ENCODE measurements at places on chromosomes 7 and 10. TPM values are rescaled to one million over a fixed set of nuclear protein-coding genes. Genes with fewer than 3 reads are reported as not detected.

- DNase-seq: no peak
Observed at GRCh38 chr10:93110472-93111146, 36.9 kb downstream of the CYP26A1 start.

DNA sequence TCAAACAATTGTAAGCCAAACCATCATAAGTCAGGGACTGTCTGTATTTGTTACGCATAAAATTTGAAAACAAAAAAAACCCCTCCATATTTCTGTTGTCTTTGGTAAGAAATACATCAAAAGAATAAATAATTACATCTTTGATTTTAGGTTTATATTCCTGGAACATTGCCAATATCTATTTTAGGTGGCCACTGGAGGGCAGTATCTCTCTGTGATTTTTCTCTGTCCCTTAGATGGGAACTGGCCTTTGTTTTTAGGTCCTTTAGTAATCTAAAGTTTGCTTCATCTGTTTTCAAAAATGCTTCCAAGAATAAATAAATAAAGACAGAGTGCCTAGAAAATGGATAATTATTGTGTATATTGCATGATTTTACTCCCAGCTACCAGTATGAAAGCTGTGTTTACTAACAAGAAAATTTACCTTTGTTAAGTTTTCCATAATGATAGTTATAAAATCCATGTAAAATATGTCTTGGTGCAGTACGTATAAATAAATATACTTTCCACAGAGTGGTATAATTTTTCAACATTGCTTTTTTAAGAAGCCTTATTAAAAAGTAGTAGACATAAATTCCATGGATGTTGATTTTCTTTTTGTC, 64.2 kb downstream of the PHYHIPL start:
- peak; percentile 18 for DNase-seq

- peak; percentile 59 for DNase-seq
Observed at GRCh38 chr7:66352071-66352470, 146.9 kb downstream of the TPST1 start.

DNA sequence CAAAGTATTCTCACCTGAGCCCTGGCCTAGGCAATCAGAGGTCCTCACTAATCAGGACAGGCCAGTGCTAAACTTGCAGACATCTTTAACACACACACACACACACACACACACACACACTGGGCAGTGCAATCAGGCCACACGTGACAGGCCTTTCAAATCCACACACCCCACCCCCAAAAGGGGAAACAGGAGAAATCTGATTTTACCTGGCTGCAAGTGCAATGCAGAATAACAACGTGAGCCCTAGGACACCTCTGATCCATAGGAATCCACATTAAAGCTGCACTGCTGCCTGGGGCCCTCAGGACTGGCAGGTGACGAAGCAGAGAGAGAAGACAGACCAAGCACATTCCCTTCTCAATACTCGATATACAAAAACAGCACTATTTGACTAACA, 218.9 kb downstream of the FAM107B start:
- no peak for DNase-seq

GRCh38 chr10:644076-644942, 45.2 kb downstream of the DIP2C start:
- DNase-seq: no peak

GRCh38 chr7:23072048-23072447, 33.5 kb upstream of the KLHL7 start:
- DNase-seq: no peak

AUTS2 gene
- polyA plus RNA-seq: 2.8 TPM

WDR86 gene
- polyA plus RNA-seq: not detected
